ENCODE measurements at places on chromosomes 3 and 15.

DNA sequence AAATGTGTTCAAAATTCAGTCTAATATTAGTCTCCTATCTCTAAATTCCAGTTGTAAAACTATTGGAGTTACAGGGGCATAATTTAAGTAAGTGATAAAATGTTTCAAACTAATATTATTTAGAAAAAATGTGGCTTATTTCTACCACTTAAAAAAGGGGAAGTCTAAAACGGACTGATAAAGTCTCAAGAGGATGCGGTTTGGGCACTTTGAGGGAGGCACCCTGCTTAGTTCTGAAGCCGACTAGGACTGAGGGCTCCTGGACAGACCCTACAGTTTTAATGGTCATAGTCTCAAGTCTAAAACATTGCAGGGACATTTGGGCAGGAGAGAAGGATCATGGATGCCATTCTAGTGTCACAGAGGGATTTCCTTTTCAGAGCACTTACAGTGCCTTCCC, 566.3 kb downstream of the NR2F2 start:
- no peak for DNase-seq

- DNase-seq = no peak
These were observed 259.6 kb downstream of the LRTM1 start for GRCh38 chr3:54668236-54668635.

DNA sequence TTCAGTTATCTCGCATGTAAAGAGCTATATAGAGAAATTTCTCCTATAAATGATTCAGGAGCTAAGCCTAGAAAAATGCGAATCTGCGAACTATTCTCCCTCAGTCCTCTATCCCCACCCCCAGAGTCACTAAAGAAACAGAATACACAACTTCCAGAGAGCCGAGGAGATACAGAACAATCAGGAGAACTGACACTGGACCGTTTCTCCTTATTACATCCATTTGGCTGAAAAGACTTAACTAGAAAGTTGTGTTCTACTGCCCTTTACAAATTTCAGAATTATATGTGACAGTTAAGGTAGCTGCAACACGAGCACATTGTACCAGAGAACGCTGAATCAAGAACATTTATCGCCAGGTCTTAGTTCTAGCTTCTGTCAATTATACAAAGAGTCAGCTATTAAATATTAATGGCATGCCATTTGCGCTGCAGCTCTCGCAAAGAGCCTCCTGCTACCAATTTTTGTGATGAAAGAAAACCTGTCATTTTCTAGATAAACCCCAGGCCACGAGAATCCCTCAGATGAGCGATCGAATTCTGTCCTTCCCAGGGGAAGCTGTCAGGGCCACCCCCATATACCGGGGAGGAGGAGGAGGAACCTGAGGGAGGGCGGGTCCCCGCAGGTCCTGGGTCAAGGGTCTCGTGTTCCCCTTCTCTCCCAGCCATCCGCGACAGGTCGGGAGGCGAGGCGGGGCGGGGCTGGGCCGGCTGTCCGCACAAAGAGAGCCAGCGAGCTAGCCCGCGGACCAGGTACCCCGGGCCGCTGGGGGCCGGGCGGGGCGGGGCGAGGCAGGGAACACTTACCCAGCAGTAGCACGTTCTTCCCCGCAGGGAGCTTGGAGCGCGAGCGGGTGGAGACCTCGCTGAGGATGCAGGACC, 878 bp downstream of the DYNC1LI1 start:
- DNase-seq = peak; percentile 48

- DNase-seq = no peak
These were observed 57.8 kb downstream of the ZNF621 start for GRCh38 chr3:40582401-40583027.

GRCh38 chr3:139940622-139941021, 5.6 kb downstream of the CLSTN2 start:
- no peak for DNase-seq

DNA sequence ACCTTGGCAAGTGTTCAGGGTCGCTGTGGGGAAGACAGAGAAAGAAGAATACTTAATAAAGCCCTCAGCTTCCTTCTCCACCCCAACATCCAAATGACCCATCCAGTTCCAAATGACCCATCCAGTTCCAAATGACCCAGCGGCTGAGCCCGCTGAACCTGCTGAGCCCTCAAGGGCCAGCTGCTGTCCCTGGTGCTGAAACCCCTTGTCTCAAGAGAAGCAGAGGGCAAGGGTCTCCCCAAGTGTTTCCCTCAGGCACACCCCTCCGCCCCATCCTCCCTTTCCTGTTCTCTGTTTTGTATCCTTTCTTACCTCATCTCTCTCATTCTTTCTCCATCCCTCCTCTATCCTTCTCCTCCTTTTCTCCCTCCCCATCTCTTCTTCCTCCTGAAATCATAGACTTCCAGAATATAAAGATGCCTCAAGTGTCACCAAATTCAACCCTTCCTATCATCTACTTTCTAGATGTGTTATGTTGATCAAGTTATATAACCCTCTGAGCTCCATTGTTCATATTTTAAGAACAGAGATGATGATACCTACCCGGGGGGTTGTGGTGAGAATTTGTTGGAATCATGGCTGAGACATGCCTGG, 29.0 kb downstream of the CCDC33 start:
- no peak for DNase-seq

- DNase-seq = no peak
These were observed 489.8 kb upstream of the PROK2 start for GRCh38 chr3:72274493-72275330.

DNA sequence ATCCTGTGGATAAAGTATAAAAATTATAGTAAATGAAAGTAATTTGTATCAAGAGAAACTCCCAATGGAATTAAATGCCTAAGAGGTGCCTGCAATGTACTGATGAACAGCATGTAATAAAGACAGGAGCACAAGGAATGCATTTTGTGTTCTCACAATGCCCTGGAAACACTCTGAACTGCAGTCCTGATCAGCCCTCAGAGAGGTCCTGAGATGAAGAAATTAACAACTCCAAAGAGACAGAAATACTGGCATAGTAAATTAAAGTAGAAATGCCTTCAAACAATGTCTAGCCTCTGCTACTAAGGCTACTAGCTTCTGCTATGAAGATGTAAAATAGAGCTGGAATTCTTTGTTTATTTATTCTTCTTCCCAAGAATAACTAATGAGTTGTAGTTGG, 59.9 kb downstream of the CFAP20DC start:
- no peak for DNase-seq

DNA sequence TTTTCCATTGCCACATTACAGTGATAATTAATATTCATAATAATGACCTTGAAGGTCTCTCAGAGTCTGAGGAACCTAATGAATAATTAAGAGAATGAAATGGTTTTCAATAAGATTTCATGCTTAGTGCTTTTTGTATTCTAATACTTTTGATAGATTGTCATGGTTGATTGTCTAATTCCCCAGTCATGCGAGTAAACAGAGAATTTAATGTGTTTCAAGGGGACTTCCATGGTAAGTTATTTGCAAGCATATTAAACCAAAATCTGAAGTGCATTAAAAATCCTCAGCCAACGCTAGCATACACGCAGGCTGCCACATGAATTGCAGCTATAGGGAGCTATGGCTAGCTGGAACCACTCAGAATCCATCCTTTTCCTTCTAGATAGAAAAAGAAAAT, 18.9 kb upstream of the ANO10 start:
- no peak for DNase-seq
